ENCODE measurements at places on chromosomes 12 and 14.

- no peak for DNase-seq
These were observed 368.7 kb upstream of the PRICKLE1 start for GRCh38 chr12:42958291-42958674.

DNA sequence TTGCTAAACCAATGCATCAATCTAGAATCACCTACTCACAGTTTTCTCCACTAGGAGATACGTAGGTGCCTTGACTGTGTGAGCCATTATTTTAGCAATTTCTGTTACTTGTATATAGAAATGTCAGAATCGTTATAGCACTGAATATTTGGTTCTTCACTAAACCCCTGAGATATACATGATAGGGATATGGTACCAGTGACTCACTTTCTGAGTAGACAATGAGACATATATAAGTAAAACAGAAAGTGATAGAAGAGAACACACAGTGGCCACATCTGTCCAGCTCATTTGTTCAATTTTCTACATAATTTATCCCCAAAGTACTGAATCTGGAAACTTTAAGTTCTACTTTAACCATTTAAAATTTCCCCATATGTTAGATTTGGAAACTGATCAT, 1505.5 kb upstream of the TMEM132C start:
- no peak for DNase-seq

- no peak for DNase-seq
These were observed 7.2 kb downstream of the ADAM20 start for GRCh38 chr14:70527501-70528105.

DNA sequence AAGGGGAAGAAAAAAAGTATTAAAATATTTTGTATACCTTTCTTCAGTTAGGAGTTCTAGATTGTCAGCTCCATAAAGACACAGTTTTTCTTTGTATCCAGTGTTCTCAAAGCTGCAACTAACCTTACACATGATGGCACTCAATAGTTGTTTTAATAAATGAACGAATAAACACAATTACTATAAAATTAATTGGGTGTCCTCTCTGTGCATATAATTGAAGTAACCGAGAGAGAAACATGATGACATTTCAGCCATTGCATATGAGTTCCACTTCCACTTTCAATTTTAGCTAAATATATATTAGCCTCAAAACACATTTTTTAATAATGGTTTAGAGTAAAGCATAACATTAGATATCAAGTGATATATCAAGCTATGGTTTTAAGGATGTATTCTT, 671.2 kb downstream of the LRFN5 start:
- no peak for DNase-seq

DNA sequence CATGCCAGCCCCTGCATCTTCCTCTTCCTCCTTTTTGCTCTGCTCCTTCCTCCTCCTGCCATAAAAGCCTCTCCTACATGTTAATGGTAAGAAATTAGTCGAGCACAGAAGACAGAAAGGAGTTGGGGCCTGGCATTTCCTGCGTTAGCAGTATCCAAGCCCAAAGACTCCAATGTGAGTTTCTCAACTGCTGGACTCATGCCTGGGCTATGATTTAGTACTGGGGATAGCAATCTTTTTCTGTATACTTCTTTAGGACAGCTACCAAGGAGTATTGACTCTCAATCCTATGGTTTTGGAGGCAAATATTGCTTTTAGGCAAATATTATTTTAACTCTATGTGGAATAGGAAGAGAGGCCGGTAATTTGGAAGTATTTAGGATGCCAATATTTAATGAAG, 18.0 kb upstream of the SLC38A4 start:
- no peak for DNase-seq

GRCh38 chr14:89728964-89729363, 225.6 kb downstream of the EFCAB11 start:
- no peak for DNase-seq

DNA sequence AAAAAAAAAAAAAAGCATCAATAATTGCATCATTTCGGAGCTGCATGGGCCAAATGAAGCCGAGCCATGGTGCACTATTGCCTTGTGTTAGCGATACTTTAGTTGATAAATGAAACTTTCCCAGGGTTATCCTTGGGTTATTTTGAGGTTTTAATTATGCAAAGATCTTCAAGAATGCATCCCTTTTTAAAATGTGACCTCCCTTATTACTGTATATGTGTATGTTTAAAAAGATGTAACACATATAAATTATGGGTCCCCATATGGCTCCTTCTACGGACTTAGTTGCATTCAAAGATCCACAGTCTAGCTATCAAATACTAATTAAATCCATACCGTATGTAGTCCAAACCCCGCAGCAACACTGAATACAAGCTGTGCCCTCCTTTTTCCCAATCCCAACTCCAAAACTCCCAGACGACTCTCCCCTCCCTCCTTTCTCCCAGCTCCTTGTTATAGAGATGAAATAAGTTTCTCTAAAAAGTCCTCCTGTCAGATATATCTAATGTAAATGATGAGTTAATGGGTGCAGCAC, 129.3 kb upstream of the MAP1LC3B2 start:
- no peak for DNase-seq

DNA sequence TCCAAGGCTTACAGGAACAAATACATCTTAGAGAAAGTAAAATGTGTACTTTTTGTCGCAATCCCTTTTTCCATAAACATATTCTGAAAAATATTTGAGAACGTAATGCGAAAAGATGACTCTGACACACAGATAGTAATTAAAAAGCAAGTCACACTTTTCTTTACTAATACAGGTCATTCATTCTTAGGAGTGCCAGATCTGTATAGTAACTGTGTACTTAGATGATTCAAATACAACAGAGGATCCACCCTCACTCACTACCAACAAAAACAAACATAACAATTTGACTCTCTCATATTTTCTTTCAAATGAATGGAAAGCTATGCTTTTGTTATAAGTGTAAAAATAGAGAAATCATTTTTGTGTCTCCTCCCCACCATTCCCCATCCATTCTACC, 795.4 kb downstream of the SLC6A15 start:
- no peak for DNase-seq

DNA sequence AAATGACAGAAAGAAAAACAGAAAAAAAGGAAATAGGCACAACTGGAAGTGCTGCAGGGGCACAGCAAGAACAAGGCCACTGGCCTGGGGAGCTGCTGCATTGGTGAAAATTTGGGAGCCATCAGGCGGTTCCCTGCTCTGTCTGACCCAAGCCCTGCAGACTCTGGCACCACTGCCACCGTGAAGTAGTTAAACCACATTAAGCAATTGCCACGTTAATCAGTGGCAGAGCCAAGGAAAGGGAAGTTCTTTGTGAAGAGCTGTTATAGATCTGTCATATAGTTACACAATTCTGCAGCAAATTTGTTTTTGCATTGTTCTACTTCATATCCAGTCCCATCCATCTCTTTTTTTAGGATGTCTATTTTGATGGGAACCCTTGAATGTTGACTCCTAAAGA, 915.3 kb downstream of the FSCB start:
- no peak for DNase-seq

DNA sequence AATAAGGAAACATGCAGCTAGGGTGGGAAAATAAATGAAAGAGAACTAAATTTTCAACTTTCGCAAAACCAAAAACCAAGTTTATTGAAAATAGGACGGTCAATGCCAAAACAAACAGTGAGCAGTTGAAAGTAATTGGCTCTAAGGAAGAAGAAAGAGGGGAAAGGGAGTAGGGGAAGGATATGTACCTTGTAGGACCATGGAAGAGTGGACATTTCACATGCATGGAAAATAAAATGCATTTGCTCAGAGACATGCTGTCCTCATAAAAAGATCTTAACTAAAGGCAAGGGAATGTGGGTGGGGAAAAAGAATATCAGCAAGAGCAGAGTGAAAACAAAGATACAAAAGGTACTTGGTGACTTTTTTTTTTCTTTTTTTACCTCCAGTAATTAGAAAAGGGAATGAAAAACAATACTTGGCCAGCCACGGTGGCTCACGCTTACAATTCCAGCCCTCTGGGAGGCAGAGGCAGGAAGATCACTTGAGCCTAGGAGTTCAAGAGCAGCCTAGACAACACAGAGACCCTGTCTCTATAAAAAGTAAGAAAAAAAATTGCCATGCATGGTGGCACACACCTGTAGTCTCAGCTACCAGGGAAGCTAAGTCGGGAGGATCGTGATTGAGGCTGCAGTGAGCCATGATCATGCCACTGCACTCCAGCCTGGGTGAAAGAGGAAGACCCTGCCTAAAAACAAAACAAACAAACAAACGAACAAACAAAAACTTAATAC, 6.6 kb downstream of the TXNDC16 start:
- DNase-seq: no peak

GRCh38 chr12:103197725-103198388, 240.4 kb downstream of the ASCL1 start:
- no peak for DNase-seq

DNA sequence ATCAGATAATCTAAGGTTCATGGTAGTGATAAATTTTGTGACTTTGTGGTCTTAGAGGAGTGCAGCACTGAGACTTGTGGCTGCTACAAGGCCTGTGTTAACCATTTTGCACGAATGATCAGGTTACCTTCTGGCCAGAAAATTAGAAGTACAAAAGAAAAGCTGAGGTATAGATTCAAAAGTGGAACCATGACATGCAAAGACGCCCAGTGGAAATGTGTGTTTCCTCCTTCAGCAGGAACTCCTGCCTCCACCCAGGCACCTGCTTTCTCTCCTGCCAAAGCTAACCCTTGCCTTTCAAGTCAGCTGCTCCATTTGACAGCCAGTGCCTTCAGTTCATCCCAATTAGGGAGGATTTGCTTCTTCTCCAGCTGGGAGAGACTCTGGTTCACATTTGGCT, 10.1 kb downstream of the PDE6H start:
- DNase-seq: no peak

GRCh38 chr12:62763861-62764645, 170.9 kb downstream of the PPM1H start:
- DNase-seq: no peak

- DNase-seq: no peak
These were observed 1179.7 kb downstream of the VRK1 start for GRCh38 chr14:97976861-97977260.

- DNase-seq: no peak
These were observed 21.3 kb upstream of the PAPLN start for GRCh38 chr14:73216030-73216429.

- DNase-seq: no peak
These were observed 53.8 kb upstream of the NTF3 start for GRCh38 chr12:5377997-5378592.

- DNase-seq: no peak
These were observed 107.1 kb downstream of the NPAS3 start for GRCh38 chr14:33045760-33046159.

DNA sequence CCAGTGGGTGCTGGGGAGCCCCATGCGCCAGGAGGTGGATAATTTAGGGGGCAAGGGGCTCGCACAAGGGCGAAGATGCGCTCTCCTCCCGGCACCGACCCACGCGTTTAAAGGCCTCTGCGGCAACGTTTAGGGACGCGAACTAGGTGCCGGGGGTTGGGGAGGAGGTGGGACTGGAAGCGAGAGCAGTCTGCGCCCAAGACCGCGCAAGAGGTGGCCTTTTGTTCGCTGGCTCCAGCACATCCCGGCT, 1.3 kb downstream of the SLC38A1 start:
- no peak for DNase-seq

DNA sequence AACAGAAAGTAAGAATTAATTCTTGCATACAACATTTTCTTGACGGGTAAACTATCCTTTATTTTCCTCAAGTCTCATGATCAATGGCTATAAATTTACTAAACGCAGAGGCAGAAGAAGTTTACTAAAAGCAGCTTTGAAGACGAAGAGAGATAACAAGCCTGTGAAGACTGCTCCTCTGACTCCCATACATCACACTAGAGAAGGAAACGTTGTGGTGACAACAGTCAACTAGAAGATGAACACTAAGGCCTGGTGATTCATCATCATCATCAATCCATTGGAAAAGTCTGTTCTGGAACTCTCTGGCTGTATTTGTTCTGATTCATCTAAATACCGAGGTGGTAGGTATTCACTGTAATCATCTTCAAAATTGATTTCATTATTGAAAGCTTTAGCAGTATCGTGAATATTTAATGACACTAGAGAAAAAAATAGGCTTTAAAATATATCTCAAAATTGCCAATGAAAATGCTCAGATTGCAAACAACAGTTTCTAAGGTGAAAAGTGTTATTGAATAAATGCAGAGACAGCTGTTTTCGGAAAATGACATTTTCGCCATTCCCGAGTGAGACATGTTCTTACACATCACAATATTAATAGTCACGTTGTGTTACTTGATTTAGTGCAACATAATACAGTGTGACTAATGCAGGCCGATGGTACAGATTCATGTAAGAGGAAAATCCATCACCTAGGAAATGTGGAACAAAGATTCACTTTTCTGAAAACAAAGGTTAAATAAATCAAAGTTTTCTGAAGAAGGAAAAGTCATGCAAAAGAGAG, 260.5 kb downstream of the C12orf50 start:
- no peak for DNase-seq

DNA sequence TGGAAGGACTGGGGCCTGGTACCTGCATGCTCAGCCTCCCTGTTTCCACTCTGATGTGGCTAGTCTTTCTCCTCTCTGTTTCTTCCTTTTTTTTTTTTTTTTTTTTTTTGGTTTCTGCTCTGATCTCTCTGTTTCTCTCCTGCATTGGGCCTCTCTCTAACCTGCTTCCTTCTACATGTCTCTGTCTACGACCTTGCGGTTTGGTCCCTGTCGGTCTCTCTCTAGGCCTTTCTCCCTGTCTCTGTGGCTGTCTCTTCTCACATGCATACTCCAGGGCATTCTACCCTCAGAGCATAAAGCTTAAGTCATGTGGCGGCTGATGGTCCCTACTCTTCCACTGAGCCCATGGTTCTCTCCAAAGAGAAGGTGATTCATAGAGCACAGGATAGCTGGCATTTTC, 1096.6 kb downstream of the BCL11B start:
- DNase-seq: no peak

All from amygdala (tissue), 56 donors.